ENCODE measurements at places on chromosomes 11 and 22.

DNA sequence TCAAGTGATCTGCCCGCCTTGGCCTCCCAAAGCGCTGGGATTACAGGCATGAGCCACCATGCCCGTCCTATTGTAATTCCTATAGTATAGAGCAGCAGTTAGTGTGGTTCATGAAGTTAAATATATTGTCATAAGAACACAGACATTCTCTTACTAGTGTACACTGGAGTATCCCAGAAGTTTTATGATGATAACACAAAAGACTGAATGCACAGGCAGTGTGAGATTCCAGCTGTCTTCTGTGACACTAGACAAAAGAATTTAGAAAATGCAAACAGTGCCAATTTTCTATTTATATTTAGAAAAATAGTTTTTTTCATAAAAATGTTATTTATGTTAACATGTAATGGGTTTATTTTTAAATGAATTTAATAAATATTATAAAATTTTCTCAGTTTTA, 39.4 kb upstream of the RBX1 start:
- DNase-seq, result no peak

GRCh38 chr11:88555829-88556202, 218.3 kb upstream of the CTSC start:
- no peak for DNase-seq

- DNase-seq, result no peak
These were observed 1.4 kb downstream of the AIFM3 start for GRCh38 chr22:20968281-20968977.

DNA sequence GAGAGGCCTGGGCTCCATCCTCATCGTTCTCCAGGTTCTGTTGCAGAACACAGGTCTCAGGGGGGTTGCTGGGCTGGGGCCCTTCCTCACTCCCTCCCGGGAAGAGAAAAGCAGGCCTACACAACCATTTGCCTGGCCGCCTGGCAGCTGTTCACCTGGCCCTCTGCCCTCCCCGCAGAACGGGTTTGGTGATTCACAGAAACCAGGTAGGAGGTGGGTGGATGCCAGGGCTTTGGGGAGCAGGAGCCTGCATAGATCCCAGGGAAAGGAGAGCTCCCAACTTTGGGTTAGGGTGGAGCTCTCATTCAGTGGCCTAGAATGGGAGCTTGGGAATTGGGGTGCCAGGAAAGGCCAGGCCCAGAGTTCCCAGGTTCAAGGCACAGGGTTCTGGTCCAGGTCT, 995 bp downstream of the TMEM134 start:
- DNase-seq, result no peak

All from stimulated activated CD4-positive, alpha-beta T cell treated with anti-CD3 and anti-CD28 coated beads, Interleukin-1b, Interleukin-23, amount 100 ng/mL, for 24 hours (primary cell).